ENCODE measurements at places on chromosomes 7 and 10.

DNA sequence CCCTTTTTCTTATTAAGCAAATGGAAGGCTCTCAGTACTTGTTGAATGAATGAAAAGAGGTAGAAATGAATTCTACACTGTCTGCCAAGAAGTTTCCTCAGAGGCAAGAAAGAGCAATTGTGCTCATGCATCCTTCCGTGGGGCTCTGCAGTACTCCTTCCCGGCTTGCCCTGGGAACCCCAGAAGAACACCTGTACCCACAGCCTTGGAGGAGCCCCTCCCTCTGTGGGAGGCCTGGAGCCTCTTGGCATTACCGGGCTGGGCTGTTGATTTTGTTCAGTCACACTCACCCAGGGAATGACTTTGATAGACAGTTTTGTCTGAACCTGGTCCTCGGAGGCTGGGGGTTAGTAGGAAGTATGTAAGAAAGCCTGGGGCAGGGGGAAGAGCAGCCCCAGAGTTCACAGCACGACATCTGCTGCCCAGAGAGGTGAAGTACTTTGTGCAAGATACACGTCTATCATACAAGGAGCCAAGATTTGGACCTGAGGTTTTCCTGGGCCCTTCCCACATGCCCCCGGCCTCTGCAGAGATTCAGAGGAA is 134.8 kb upstream of the GDF10 start:
- DNase-seq: no peak

DNA sequence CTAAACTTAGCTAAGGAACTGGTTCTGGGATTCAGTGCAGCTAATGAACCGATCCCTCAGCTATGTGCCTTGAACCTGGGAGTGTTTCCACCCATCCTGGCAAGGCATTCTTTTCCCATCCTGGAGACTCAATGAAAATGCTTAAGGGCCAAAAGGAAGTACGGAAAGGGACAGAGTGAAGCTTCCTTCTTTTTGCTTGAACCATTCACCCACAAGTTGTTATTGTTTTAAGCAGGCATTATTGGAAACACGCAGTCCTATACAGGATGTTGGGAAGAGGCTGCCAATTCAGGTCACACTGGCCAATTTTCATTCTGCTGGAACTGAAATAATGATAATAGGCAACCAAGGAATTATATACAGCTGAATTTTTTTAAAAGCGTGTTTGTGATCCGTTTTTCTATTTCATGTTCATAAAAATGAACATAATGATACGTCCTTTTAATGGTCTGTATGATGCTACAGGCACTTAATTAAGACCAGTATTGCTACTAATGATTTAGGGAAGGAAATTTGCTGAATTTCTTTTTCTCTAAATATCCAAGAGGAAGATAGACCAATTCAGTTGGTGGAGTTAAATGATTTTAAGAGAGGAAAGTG is 57.8 kb upstream of the FZD1 start:
- DNase-seq: no peak

- no peak for DNase-seq
These were observed 104.4 kb upstream of the ZNF92 start for GRCh38 chr7:65269150-65269856.

DNA sequence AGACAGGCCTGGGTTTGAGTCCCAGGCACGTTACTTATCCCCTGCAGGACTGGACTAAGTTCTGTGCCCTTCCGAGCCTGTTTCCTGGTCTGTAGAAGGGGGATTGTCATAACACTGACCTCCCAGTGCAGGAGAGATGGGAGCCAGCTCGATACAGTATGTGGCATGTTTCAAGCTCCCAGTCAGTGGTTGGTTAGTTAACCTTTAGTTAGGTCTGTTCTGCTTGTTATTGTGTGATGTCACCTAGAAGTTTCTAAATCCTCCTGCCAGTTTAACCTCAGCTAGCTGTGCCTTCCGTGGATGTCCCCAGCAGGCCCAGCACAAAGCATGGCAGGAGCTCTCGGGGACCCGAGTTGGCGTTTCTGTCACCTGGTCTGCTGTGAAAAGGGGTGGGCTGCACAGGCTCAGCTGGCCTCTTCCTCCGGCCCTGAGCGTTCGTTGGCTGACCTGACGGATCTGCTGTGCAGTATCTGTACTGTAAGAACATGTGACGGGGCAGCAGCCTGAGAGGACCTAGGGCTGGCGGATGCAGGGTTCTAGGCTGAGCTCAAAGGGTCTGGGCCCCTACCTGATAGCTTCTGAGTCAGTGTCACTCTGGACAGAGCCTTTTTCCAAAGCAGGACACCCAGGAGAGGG is 53.0 kb downstream of the SPOCK2 start:
- no peak for DNase-seq

DNA sequence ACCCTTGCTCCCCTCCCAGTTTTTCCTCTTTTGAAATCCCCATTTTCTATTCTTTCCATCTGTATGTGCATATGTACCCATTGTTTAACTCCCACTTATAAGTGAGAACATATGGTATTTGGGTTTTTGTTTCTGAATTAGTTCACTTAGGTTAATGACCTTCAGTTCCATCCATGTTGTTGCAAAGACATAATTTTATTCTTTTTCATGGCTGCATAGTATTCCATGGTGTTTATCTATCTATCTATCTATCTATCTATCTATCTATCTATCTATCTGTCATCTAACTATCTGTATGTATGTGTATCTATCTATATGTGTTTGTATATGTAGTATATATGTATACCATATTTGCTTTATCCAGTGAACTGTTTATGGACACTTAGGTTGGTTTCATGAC is 264.2 kb upstream of the SEMA3E start:
- DNase-seq: no peak

GRCh38 chr7:146411975-146412374 is 295.4 kb downstream of the CNTNAP2 start:
- DNase-seq: no peak

DNA sequence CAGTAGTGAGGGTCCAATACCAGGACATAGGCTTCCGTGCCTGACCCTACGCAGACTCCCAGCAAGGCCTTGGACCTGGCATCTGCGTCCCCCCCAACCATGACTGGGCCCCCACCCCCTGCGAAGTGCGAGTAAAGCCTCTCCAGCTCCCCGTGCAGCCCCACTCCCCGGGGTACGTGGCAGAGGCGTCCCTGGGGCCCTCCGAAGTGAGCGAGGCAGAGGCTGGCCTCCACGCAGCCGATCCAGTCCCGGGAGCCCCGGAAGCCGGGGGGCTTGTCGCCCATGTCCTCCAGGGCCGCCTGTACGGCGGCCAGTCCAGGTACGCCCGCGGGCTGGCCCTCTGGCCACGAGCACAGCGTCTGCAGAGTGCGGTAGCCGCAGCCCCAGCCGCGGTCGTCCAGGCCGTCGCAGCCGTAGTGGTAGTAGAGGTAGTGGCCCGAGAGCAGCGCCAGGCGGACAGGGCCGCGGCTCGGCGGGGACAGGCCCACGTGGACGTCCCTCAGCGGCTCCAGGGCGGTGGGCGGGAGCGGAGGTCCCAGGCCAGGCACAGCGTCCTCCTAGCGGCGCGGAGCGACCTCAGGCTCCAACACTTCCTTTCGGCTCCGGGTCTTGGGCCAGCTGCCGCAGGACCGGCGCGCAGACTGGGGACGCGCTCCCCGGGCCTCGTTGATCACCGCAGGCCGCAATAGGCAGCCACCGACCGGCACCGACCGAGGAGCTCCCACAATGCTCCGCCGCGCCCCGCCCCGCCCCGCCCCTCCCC is at the start of gene UFSP1:
UFSP1 (minus strand) TSS at position 728 of the 763 bp plus-strand sequence; CDS start at position 284, 444 bp downstream.
- DNase-seq: no peak

DNA sequence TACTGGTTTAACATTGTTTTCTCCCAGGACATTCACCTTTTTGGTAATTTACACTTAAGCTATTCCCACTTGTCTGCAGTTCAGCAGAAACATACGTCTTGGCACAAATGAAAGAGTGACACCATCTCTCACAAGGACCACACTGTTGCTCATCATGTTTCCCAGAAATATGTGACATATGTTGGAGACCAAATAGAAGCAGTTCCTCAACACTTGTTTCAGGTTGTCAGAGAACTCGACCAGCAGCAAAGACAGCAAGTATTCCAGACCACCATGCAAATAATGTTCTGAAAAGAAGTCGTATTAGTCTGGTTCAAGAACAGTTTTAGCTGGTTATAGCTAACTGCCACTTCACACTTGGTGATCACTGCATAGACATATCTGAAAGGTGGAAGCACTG is 81.3 kb upstream of the KLF6 start:
- DNase-seq: no peak

GRCh38 chr7:31036924-31037323 is 15.2 kb upstream of the ADCYAP1R1 start:
- DNase-seq: no peak

- no peak for DNase-seq
These were observed 116.9 kb upstream of the PCGF5 start for GRCh38 chr10:91103384-91104192.

DNA sequence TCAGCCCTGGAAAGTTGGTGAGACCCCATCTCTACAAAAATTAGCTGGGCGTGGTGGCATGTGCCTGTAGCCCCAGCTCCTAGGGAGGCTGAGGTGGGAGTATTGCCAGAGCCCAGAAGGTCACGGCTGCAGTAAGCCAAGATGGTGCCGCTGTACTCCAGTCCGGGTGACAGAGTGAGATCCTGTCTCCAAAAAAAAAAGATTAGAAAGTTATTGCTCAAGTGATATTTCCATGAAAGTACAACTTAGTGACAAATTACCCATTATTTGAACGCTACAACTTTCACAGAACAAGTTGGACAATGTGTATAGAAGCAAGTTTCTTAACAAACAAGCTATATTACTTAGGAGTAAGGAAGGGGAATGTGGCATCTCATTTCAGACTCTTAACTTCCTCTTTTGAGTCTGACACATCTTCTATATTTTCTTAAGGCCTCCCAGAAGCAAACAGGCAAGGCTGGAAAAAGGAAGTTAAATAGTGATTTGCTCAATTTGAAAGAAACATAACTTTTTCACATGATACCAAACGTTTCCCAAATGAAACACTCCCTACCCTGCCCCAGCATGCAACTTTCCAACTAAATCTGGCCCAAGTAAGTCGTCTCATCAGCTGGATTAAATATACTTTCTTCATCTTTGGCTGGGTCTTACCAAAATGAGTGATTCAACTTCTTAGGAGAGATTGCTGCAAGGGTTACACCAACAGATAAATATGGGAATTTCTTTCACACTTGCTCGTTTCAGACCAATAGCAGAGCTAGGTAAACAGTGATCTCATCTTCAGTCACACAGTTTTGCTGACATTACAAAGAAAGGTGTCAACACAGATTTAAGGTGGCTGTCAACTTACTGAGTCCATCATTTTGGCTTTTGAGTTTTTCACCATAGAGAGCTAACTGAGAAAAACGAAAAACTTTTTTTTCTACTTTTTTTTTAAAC is 66.3 kb upstream of the KLF6 start:
- DNase-seq: no peak

GRCh38 chr7:157550300-157551275 is 213.8 kb downstream of the DNAJB6 start:
- DNase-seq: no peak

DNA sequence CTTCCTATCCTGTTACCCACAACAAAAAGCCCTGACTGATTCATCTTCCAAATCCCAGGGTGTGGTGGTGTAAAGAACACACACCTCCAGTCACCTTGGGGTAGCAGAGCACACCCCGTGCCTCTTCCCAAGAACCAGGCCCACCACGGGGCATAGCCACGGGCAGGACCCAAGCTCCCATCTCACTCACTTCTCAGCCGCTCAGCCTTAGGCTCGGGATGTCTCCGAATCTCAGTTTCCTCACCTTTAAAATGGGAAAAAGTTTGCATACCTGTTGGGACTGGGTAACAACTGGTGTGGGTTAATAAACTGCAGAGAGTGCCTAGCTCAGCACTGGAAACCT is 139.0 kb downstream of the FGFR2 start:
- DNase-seq: no peak

DNA sequence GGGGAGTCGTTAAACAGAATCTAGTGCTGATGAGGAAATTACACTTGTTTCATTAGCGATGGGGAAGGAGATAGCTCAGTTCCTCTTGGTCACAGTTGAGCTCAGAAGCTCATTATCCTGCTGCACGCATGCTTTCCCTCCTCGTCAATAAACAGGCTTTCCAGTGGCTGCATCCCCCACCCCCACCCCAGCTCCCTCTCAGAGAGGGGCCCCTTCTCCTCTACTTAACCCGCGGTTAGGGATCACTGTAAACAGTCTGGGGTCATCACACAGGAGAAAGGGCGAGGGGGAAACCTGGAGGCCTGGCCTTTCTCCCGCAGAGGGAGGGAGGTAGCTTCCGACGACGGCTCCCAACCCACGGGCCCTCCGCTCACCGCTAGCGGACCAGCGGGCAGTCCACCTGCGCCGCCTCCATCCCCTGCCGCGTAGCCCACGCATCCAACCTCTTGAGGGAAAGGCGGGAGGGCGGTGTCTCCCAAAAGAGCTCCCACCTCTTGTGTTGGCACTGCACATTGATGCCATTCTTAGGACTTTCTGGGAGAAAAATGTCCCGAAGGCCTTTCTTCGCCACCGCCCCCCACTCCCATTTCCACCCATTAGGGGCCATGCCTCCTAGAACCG is 80.8 kb downstream of the PAX2 start:
- no peak for DNase-seq

GRCh38 chr7:37391791-37392672 is 56.6 kb downstream of the ELMO1 start:
- no peak for DNase-seq

GRCh38 chr10:71031026-71031425 is 142.7 kb upstream of the PCBD1 start:
- no peak for DNase-seq

GRCh38 chr7:116798232-116798631 is 64.2 kb upstream of the CAPZA2 start:
- no peak for DNase-seq

- no peak for DNase-seq
These were observed 20.7 kb downstream of the GARIN1A start for GRCh38 chr7:128692623-128693270.

DNA sequence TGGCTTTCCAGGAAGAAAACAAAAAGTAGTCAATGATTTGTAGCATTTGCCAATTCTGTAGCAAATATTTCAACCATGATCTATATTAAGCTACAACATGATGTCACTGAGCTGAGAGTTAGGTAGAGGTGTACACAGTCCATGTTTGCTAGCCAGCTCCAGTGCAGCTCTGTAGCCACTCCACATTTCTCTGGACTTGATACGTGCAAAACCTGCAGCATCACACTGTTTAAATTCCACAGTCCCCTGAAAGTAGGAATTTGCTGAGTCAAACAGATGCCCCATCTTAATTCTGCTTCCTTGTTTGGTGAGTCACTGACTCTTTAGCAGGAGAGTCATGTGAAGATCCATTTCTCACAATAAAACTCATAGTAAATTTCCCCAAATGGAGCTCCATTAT is 89.8 kb upstream of the LRRTM3 start:
- no peak for DNase-seq

DNA sequence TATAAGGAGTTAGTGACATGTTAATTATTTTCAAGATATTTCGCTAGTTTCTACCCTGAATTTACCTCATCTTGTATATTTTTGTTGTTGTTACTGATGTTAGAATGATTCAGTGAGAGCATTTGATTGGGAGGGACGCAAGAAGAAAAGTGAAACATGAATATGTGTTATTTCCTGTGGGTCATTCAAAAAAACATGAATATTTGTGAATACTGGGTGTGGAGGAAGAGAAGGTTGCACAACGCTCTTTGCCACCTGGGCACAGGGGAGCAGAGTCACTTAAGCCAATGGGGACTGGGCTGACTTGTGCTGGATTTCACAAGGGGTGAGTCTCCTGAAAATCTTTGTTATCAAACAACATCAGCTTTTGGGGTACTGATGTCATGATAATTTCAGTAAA is 39.5 kb downstream of the AGK start:
- no peak for DNase-seq

- peak; percentile 2 for DNase-seq
These were observed 118.2 kb downstream of the CDK6 start for GRCh38 chr7:92717993-92718716.

All from activated CD8-positive, alpha-beta memory T cell treated with anti-CD3 and anti-CD28 coated beads for 1 hour (primary cell).